CD14-positive monocyte (primary cell): ENCODE measurements at places on chromosomes 3 and 15.

- no peak for DNase-seq
These were observed 152.5 kb downstream of the EDEM1 start for GRCh38 chr3:5339967-5340535.

DNA sequence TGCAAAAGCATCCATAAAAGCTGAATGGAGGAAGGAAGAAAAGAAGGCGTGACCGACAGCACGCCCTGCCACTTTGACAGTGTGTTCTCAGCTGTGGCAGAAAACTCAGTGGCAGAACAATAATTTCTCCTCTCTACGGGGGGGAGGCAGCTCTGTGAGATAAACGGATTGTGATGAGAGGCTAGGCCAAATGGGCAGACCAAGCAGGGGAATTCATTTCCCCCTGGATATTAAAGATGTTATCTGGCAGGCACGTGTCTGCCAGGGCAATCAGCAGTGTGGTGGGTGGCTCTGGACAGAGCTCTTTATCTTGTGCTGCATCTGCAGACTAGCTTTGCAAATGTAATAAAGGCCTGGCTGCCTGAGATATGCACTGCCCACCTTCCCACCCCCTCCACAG, 1.9 kb upstream of the RMDN3 start:
- no peak for DNase-seq

DNA sequence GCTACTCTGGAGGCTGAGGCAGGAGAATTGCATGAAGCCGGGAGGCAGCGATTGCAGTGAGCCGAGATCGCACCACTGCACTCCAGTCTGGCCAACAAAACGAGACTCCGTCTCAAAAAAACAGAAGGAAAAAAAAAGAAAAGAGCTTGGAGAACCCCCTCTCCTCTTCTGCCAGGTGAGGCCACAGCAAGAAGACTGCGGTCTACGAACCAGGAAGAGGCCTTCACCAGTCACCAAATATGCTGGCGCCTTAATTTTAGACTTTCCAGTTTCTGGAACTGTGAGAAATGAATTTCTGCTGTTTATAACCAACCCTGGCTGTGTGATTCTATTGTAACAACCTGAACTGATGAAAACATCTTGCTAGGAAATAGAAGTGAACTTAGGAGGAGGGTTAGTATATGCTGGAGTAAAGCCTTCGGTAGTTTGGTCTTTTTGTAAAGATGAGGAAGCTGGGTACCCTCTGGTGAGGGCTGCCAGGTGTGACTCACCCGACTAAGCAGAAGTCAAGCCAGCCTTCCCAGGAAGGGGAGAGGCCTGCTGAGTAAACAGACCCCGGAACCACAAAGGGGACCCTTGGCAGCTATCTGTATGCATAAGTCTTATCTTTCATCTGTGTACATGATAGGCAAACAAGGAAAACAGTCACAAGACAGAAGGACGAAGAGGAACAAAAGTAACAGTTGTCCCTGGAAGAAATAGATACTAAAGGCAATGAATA, 78.7 kb downstream of the KLF13 start:
- DNase-seq, result peak; percentile 67

GRCh38 chr3:59839283-59839682, 789.5 kb upstream of the CFAP20DC start:
- no peak for DNase-seq

- DNase-seq, result no peak
These were observed 1.0 kb downstream of the MYO9A start for GRCh38 chr15:72116731-72117485.

- peak; percentile 78 for DNase-seq
These were observed 13.6 kb downstream of the UBXN7 start for GRCh38 chr3:196418601-196419000.

DNA sequence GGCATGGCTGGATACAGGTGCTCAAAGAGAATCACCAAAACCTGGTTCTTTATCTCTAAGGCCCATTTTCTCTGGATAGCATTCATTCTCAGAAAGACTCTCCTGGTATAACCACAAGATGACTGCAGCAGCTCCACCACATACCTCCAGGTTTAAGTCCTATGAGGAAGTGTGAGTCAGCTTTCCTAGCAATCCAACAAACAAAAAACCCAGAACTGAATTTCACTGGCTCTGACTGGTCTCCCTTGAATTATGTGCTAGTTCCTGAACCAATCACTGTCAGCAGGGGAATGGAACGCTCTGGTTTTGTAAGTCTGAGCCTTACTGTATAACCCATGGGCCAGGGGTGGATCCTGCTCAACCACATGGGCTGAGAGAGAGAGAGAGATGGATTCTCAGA, 27.2 kb downstream of the MRPL46 start:
- no peak for DNase-seq
